Activated T-helper 9 cell treated with anti-CD3 and anti-CD28 coated beads, Interleukin-2, amount 50 U/mL, for 16 hours (primary cell): ENCODE measurements at places on chromosomes 16 and 17.

- no peak for DNase-seq
Observed at GRCh38 chr17:41724476-41725050, 9.9 kb downstream of the HAP1 start.

DNA sequence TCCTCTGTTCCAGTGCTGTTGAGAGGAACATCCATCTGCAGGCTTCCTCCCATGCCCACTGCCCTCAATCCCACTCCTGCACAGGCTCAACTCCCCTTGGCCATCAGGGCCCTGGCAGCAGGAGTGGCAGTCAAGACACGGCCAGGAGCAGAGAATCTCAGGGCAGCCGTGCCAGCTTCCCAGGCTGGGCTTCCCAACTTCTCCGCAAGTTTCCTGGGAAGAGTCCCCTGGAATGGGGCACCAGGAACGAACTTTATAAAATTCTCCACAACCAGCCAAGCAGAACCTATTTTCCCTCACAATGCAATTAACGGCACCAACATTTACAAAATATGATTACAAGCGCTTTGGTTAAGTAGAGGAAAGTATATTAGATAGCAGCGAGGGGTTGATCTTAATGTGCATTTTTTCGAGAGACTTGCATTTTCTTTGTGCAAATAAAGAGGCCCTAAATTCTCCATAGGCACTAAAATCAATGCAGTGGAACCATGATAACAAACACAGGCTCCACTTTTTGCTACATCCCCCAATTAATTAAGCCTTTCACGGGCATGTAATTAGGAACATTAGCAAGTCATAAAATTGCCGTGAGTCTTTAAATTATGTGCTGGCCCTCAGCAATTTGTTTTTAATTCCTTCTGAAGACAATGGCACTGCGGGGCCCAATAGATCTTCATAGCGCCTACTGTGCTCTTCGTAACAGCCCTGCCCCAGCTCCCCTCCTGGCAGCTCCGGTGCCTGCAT, 99.9 kb upstream of the LHX1 start:
- DNase-seq = no peak

DNA sequence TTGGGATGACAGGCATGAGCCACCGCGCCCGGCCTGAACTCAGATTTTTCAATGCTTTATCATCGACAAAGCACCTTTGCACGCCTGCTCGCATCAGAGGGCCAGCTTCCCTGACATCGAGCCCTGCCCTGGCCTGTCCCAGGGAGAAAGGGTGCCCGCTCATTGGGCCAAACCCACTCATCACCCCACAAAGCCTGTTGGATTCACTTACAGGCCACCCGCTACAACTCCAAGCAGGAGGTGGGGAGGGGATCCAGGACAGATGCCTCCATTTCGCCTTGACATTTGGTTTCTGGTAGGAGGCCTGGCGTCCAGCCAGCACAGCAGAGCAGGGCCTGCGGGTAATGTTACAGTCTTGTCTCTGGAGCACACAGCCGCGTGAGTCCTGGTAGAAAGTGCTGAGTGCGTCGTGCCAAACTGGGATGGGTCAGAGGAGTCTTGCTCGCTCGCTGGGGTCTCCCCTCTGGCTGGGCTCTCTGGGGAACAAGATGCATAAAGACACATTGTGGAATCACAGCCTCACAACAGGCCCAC, 19.8 kb downstream of the SMTNL2 start:
- DNase-seq = no peak

GRCh38 chr17:63956296-63956920, 16.3 kb downstream of the SCN4A start:
- DNase-seq = no peak

DNA sequence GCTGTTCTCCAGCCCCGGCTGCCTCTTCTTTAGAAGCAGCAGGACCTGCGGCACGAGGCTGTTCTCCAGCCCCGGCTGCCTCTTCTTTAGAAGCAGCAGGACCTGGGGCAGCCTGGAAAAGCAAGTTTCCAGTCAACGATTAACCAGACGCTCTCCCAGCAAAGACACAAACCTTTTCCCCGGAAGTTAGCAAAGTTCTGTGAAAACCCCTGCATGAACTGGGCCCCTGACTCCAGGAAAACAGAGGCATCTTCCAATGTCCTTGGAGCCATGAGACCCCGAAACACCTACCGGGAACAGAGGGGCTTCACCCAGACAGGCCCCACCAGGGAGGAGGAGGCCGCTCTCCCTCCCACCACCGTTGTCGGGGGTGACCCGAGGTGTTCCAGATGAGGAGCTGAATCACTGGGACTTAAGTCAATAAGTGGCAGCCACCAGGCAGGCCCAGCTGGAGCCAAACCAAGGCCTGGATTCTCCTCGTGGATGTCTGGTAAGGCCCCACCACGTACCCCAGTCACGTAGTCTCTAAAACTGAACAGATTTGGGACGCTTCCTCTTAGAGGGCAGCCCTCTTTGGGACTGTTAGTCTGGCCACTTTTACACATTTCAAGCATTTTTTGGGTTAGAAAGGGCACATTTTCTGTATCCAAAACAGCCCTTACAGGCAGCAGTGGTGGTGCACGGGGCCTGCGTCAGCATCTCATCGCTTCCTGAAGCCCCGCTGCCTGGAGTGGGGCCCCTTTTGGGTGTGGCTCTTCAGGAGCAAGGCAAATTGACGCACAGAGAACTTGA, at the start of gene RPH3AL:
Gene RPH3AL (minus strand): TSS at position 387 of the 792 bp plus-strand sequence. CDS start 25,264 bp downstream, outside the sequence.
- DNase-seq = no peak

GRCh38 chr17:74525781-74526288, 5.4 kb downstream of the CD300LB start:
- no peak for DNase-seq

- DNase-seq = no peak
Observed at GRCh38 chr16:67269766-67270165, 9.6 kb upstream of the PLEKHG4 start.

DNA sequence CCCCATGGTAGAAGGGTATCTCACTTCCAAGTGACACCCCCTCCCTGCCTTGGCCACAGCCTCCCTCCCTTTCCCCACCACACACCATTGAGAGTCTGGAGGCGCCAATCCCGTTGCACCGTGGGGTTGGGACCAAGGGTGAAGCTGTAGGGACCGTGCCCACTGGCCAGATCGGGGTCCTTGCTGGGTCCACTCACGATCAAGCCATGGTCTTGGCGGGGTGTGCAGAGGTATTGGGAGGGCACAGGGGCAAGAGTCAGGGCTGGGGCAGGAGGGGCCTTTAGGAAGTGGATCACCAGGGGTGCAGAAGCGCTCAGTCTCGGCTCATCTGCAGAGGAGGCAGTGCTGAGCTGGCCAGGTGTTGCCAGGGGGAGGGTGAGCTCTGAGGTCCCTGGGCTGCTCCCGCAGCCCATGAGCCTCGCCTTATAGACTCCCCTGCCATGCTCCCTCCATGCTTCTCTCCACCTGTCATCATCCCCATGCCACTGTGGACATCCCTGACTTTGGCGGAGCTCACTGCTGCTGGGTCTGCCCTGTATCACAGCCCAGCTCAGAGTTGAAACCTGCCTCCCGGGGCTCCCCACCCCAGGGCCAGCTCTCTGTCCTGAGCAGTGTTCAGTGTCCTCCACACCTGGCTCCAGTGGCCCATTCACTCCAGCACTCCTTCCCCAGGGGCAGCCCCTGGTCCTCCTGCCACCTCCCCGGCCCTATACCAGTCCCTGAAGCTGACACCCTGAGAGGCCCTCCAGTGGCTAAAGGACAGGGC, 8.3 kb downstream of the CDH16 start:
- no peak for DNase-seq

- no peak for DNase-seq
Observed at GRCh38 chr16:49552313-49552928, 178.8 kb downstream of the C16orf78 start.

DNA sequence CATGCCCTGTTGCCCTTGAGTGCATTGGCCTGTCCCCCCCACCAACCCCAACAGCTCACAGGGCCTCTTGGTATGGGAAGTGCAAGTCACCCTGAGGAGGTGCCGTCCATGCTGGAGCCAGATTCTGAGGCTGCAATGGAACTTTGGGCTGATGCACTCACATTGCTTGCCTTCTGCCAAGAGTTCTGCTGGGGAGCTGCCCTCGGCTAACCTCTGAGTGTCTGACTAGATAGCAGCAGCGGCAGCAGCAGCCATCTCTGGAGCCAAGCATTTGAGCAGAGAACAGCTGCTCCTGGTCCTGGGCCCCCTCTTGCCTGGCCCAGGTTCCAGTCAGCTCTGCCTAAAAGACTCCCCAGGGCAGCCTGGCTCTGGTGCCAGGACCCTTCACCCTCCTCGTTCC, 61.5 kb downstream of the GNAO1 start:
- DNase-seq = no peak

- DNase-seq = no peak
Observed at GRCh38 chr17:69884356-69884755, 190.7 kb upstream of the KCNJ16 start.

- no peak for DNase-seq
Observed at GRCh38 chr17:38541281-38541680, 64.5 kb downstream of the SRCIN1 start.

- no peak for DNase-seq
Observed at GRCh38 chr16:63617047-63617989, 1504.5 kb downstream of the CDH11 start.

DNA sequence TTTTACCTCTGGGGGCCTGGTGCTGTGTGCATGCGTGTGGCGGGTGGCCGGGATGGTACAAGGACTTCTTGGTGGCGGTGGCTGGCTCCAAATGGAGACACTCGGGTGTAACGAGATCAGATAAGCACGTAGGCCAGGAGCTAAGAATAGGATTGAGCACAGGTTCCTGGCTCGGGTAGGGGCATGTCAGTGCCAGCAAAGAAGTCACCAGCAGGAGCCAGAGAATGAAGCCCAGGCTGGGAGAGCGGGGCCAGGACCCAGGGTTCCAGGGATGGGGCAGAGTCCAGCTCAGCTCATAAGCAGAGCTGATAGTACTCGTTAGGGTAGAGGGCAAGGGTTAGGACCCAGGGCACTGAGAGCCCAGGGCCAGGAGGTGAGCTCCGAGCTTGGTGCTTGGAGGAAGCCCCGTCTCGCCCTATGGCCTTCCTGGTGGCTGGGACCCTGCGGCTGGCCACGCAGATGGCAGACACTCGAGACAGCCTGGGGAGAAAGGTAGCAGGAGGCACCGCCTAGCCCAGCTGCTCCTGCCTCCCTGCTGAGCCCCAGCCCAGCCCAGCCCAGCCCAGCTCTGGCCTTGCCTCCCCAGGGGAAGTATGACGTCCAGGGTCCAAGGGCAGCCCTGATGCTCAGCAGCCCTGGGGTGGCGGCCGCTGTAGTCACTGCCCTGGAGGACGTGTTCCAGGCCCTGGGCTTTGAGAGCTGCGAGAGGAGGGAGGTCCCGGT, 8.9 kb downstream of the ZNF213 start:
- DNase-seq = no peak
